ENCODE measurements at places on chromosomes 6 and 20.

- no peak for DNase-seq
These were observed 1.1 kb downstream of the OSBPL2 start for GRCh38 chr20:62239278-62239879.

DNA sequence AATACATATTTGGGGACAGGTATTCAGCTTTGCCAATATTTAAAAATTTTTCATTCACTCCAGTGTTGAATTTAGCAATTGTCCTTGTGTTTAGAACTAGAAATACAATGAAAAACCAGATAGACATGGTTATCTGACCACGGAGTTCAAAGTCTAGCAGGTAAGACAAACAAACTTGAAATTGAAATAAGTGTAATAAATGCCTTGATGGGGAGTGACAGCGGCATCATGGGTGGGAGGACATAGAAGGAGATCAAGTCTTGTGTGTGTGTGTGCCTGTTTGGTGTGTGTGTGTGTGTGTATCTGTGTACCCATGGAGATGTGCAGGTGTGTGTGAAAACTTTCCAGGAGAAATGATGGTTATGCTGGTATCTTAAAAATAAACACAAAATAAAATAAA, 750.0 kb upstream of the CITED2 start:
- DNase-seq, result peak; percentile 72

DNA sequence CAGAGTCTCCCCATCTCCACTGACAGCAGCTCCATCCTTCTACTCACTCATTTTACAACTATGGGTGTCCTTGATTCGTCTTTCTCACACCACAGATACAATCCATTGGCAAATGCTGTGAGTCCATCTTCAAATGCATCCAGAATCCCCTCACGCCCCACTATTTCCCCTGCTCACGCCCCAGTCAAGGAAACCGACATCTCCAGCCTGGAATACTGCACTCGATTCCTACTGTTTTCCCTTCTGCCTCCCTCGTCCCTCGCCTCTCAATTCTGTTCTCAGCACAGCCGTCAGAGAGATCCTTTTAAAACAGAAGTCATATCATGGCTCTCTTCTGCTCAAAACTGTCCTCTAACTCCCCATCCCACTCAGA, 4.7 kb downstream of the HLA-B start:
- no peak for DNase-seq

GRCh38 chr20:22371843-22372242, 212.5 kb downstream of the FOXA2 start:
- DNase-seq, result no peak

GRCh38 chr6:89145091-89145955, 532 bp upstream of the PM20D2 start:
- DNase-seq, result no peak

GRCh38 chr6:150514806-150515380, 84.8 kb upstream of the PLEKHG1 start:
- no peak for DNase-seq

GRCh38 chr6:25232479-25232878, 46.7 kb upstream of the CARMIL1 start:
- DNase-seq, result no peak

- no peak for DNase-seq
These were observed 930.6 kb downstream of the KIF16B start for GRCh38 chr20:15642676-15643075.

DNA sequence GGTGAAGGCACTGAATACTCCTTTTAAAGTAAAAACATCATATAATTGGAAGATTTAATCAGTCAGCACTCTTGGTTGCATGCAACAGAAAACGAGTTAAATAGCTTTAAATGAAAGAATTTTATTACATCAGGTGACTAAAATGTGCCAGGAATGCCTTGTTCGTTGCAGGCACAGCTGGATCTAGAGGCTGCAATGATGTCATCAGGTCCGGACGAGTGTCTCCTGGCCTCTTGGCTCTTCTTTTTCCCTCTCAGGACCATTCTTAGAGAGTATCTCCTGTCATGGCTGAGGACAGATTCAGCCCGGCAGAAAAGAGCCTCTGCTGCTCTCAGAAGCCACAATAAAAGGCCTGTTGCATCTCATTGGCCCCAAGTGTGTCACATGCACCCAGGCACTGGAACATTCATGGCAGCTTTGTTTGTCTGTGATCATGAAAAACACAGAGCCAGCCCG, 510.7 kb upstream of the SULF2 start:
- DNase-seq, result no peak

GRCh38 chr6:18022398-18023231, 35.2 kb upstream of the KIF13A start:
- DNase-seq, result no peak

DNA sequence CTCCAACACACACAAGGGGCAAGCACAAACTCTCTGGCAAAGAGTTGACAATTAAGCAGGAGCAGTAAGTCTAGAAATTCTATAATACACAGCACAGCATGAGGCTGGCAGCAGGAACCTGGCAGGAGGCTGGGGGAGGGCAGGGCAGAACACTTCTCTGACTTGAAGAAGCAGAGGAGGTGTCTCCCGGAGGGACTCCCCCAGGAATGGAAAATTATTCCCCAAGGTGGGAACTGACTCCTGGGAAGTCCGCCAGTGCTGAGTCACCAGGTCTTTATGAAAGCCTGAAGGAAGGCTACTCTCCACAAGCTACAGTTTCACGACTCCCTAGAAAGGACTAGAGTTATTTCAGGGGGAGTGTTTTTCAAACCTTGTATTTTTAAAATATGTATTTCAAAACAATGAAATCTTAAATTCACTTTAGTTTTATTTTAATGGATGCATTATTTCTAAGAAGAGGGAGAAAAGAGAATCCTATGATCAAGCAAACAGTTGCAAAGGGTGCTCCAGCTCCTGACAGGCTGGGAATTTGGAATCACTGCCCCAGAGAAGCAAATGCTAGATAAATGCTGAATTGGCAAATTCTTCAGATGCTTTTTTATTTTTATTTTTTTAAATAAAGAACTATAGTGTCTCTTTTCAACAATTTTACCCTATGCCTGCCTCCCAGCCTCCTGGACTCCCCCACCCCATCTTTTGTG, 192.8 kb downstream of the LY86 start:
- no peak for DNase-seq

DNA sequence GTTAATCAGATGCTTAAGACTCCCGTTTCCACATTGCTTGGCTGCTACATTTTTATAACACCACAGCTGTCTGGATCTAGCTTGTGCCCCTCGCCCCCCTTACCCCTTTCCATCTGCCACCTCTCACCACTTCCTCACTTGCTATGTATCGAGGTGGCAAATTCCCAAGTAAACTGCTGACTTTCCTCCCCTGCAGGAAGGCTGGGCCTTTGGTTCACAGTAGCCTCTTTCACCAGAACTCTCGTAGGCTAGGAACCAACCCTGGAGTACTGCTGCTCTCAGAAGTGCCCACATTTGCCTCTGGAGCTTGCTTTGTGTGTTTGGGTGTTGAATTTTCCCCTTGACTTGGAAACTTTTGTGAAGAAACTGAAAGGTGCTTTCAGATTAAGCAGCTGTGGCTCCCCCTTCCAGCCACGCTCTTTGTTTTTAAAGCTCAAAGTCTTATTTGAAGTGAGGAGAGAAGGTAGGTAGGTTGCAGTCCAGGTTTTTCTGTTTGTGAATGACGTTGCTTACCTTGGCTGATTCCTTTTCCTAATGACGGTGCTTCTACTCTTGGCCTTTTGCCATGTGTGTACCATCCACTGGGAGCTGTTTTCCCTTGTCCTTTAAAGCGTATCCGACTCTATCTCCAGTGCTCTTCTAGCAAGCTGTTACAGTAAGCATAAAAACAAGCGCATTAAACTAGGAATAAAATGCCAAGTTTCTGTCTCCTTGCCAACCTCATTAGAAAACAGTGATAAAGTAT, 90.4 kb downstream of the CARMIL1 start:
- DNase-seq, result no peak

- DNase-seq, result no peak
These were observed 34.0 kb upstream of the SH3BGRL2 start for GRCh38 chr6:79597155-79597554.

- no peak for DNase-seq
These were observed 150.7 kb downstream of the FARS2 start for GRCh38 chr6:5412017-5412416.

GRCh38 chr20:12790859-12791258, 217.9 kb upstream of the SPTLC3 start:
- no peak for DNase-seq

- peak; percentile 63 for DNase-seq
These were observed 19.2 kb upstream of the GLP1R start for GRCh38 chr6:39029156-39030011.

DNA sequence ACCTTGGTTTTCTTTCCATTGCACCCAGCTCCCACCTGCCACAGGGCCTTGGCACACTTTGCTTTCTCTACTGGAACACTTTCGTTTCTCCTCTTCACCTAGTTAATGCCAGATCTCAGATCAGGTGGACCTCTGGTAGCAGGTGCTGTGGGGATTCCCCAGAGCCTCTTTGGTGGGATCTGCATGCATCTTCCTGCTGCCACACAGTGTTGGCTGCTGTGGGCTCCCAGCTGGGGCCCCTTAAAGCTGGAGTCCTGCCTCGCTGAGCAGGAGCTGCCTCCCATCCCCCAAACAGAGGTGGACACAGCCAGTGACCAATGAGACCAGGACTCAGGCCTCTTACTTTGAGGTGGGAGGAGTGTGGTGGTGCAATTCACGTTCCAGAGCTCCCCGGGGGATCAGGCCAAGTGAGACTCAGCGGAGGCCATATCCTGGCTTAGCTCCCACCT, 28.4 kb downstream of the CEBPB start:
- DNase-seq, result peak; percentile 81

DNA sequence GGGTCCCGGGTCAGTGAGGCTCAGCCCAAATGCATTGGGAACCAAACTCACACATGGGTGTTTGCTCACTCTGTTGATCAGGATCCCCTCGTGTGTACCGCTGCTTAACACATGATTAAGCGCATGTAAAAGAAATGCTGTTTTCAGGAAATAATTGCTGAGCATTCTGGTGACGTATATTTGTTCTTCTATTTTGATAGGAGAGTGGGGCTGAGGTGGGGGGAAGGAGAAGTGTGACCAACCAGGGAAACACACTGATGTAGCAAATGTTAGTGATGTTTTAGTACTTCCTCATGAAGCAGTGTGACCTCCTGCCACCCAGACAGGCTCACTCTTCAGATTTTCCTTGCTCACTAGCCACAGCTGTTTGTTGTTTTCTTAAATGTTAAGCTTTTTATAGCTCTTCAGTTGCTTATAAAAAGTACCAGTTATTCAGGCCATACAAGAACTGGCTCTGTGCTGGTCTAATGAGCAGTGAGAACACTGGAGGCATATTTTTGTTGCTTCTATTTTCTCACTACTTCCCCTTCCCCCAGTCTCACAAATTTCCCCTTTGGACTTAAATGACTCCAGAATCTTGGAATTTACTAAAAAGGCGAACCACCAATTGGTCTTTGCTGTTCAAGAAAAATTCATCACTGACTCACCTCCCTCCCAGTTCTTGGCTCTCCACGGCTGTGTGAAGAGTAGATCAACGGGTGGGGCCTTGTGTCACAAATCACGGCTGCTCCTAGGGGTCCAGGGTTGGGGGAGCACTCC, 79.2 kb upstream of the BACH2 start:
- no peak for DNase-seq

DNA sequence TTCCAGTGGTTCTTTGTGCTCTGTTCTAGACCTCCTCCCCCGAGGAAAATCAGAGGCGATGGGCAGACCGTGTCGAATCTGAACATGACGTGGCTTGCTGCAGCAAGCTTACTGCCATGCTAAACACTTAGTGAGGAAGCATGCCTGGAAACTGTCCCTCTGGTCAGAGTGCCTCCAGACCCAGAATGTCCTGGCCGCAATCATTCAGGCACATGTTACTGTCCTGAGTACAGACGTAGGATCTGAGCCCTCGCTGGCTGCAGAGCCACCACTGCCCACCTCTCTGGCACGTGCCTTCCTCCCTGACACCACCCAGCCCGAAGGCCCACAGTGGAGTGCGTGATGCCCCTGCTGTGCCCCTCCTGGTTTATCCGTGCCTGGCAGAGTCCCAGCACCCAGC, 163.6 kb downstream of the SYNDIG1 start:
- no peak for DNase-seq

DNA sequence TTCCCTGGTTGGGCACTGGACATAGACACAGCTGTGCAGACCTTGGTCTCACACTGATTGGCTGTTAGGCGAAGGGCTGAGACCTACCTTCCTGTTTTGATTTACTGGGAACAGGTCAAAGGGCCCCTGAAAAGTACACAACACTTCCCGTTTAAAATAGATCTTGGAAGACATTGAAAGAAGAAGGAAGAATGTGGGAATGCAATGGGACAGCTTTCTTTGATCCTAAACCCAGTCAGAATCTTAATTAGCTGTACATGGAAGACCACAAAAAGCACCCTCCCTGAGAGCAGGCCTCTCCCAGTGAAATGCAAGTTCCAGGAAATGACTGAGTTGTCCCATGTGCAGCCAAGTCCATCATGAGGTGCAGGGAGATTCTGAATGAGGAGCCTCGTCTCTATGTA, 83.6 kb upstream of the EXOC2 start:
- DNase-seq, result no peak

- DNase-seq, result no peak
These were observed 187.1 kb downstream of the BCAS1 start for GRCh38 chr20:53883098-53883911.

GRCh38 chr6:152121910-152122309, 314.4 kb downstream of the ESR1 start:
- no peak for DNase-seq

GRCh38 chr20:20089018-20089417, 36.7 kb downstream of the CFAP61 start:
- no peak for DNase-seq

DNA sequence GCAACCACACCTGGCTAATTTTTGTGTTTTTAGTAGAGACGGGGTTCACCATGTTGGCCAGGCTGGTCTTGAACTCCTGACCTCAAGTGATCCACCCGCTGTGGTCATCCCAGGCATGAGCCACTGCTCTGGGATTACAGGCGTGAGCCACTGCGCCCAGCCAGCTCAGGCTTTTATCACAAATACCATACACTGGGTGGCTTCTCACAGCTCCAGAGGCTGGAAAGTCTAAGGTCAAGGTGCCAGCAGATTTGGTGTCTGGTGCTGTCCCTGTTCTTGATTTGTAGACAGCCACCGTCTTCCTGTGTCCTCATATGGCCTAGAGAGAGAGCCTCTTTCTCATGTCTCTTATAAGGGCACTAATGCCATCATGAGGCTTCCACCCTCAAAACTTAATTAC, 25.9 kb downstream of the SHLD1 start:
- DNase-seq, result no peak

GRCh38 chr6:10730254-10730653, 7.4 kb downstream of the TMEM14C start:
- DNase-seq, result no peak

- DNase-seq, result peak; percentile 39
These were observed 9.7 kb downstream of the NOL7 start for GRCh38 chr6:13624871-13625288.
